Cerebellar nuclear complex (tissue), 1 donor: ENCODE measurements at places on chromosomes 6 and 20.

GRCh38 chr6:138383776-138384175, 6.1 kb downstream of the SMIM28 start:
- no peak for DNase-seq

DNA sequence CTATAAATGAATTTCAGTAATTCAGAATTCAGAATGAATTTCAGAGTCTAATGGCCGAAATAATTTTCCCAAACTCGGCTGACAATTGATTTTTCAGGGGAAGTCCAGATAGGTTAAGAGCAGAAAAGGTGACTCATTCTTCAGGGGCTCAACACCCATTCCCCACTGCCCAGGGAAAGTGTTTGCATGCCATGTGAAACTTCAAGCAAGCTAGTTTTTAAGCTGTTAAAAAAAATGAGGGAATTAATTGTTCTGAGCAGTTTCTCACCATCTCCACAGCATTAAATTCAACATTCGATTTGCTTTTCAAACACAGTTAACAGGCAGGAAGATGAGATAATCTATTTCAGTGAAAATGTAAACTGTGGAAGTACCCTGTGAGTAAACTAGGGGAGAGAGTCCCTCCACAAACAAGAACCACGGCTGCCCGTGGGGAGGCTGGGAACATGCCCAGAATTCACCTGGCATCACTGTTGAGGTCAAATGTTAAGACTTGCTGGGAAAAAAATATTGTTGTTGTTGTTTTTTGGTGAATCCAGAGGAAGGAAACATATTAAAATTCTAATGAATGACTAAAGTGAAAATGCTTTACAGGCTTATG, 650.8 kb upstream of the AGPAT4 start:
- no peak for DNase-seq

- DNase-seq: no peak
These were observed 28.8 kb upstream of the SYNJ2 start for GRCh38 chr6:157952861-157953351.

DNA sequence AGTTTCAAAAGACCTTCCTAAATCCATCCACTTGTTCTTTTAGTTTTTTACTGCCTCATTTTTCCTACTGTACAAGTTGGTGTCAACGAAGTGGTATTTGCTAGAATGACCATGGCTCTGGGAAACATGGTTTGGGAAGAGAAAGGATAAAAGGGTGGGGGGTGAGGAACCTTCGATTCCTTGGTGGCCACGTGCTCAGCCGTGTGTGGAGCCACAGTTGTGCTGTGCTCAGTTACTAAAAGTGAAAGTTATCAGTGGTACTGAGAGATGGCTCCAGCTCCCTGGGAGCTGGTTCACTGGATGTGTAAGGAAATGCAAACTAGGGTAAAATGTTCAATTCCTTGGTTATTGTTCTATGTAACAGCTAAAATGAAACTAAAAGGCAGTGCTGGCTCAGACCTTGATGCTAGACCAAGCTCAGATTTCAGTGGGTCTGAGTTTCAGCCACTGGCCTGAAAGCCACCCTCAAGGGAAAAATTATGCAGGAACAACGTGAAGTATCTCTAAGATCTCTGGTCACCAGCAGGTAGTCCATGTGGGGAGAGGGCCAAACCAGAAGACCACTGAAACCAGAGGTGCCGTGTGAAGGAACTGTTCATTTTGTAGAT, 7.4 kb upstream of the SLC22A2 start:
- no peak for DNase-seq

GRCh38 chr6:3882866-3883265, 33.7 kb downstream of the FAM50B start:
- DNase-seq: no peak

DNA sequence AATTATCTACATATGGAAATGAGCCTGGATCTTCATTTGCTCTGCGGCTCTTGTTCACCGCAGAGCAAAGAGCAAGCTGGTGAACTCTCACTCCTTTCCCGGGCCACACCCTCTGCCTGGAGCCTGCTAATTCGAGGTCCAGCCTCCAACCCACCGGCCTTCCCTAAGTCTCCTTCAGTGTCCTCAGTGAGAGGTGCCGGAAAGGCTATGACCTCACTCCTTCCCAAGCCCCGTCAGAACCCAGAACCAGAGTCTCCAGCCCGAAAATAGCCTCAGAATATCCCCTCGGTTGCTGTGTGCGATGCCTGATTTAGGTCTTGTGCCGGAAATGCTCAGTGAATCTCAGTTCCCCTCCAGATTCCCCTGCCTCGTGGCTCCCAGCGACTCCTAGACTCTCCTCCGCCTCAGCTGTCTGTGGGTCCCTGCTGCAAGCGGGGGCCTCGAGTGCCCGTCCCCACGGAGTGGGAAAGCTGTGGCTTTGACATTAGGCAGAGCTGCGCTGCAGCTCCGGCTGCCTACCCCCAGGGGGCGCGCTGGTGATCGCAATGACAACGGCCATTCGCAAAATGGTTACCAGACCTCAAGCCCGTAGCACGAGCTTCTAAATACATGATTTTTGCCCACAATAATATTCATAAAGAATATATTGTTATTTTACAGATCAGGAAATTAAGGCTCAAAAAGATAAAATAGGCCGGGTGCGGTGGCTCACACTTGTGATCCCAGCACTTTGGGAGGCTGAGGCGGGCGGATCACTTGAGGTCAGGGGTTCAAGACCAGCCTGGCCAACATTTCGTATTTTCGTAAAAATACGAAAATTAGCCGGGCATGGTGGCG, 4.1 kb upstream of the BNIP5 start:
- no peak for DNase-seq

GRCh38 chr6:137166247-137167098, 7.0 kb downstream of the IL22RA2 start:
- no peak for DNase-seq

GRCh38 chr6:169782966-169783365, 31.5 kb downstream of the ERMARD start:
- no peak for DNase-seq

- no peak for DNase-seq
These were observed 61.0 kb downstream of the NUDT3 start for GRCh38 chr6:34331371-34332050.

DNA sequence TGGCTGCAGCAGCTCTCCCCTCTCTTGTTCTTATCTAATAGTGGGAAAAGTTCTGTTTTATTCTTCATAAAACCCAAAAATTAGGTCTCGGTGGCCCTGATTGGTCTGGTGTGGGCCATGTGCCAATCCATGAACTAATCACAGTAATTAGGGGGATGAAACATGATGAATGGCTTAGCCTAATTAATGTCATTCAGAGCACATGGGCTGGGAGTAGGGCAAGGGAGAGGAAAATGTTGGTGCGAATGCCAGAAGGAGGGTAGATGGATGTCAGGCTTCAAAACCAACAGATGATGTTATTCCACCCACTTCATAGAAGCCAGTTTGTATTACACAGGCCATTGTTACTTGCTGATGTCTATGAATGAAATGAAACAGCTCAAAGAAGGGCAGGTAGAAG, 46.5 kb downstream of the PLEKHG1 start:
- no peak for DNase-seq

DNA sequence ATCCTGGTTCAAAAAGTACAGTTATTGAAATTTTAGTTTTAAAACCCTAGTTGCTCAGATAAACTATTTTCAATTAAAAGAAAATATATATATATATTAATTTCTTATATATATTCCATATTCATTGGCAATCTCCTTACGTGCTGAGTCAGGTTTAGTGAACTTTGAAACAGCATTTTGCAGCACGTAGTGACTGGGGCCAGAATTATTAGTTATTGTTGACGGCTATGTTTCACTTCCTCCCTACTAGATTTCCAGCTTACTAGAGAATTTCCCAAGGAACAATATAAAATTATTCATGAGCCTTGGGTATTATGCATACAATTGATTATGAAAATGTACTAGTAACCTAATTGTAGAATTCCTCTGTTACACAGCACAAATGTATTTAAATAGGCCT, 150.3 kb downstream of the KLHL32 start:
- DNase-seq: no peak

- DNase-seq: no peak
These were observed 154.5 kb upstream of the ZNF217 start for GRCh38 chr20:53748176-53748575.

- no peak for DNase-seq
These were observed 44.0 kb upstream of the ZBTB24 start for GRCh38 chr6:109526905-109527628.

DNA sequence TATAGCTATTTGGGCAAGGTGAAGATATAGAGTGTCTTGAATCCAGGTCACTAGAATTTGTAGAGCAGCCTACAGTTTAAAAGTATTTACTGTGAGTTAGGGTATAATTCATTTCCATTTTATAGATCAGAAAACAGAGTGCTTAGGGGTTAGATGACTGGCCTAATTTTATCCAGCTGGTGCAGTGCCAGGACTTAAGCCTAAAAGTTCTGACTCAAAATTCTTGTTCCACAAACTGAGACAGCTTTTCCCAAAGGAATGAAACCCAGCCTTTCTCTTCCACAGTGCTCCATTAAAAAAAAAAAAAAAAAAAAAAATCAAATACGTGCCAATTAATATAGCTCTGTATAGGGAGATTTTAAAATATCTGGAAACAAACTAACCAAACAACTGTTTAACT, 441.0 kb upstream of the MARCKS start:
- DNase-seq: no peak

GRCh38 chr6:22194188-22194921, 102.5 kb downstream of the PRL start:
- no peak for DNase-seq

- DNase-seq: no peak
These were observed 381.5 kb downstream of the TFAP2A start for GRCh38 chr6:10033223-10033829.

GRCh38 chr20:62350629-62351422, 16.3 kb downstream of the LAMA5 start:
- no peak for DNase-seq

DNA sequence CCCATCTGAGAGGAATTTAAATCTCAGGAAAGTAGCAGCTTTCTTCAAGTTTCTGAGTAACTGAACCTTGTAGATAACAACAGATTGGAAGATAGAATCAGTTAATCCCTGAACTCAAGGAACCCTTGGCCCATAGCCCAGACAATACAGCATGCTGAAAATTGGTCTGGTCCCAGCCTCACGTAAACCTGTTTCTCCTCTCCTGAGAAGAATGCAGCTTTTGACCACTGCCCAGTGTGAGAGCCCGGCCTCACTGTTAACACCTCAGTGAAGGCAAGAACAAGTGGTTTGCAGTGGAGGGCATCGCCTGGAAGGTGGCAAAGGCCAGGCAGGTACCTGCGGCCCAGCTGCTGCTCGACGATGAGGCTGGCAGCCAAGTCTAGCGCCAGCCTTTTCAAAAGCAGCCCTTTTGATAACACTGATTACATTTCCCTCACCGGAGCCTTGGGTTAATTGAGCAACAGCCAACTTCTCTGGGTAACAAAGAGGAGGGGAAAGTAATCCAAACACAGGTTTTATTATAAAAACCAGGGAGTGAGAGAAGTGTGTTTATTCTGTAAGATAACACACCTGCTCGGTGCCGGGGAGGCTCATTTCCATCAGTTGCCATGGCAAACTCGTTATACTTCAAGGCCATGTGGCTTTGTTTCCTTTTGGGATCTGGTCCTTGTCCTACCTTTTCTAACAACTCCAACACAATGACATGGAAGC, 54.0 kb downstream of the TRAF3IP2 start:
- DNase-seq: no peak

- no peak for DNase-seq
These were observed 12.8 kb upstream of the SGK2 start for GRCh38 chr20:43545837-43546578.

DNA sequence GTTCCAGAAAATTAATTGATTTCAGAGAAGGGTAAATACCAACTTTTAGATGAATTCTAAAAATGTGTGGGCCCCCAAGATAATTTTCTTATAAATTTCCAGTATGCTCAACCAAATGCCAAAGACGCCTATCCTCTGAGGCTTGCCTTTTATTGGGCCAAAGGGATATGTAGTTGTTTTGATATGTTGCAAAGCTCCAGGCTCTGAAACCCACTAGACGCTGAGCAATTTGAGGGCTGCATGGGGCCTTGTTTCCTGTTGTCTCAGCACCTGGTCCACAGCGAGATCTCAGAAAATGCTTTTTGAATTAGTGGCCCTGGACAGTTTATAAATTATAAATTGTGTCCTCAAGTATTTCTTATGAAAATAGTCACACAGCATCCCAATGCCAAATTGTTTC, 397.2 kb downstream of the SAMD5 start:
- no peak for DNase-seq

- DNase-seq: no peak
These were observed 50.6 kb downstream of the TRAF3IP2 start for GRCh38 chr6:111555036-111555435.

GRCh38 chr6:8439601-8440268, 4.4 kb upstream of the SLC35B3 start:
- no peak for DNase-seq

DNA sequence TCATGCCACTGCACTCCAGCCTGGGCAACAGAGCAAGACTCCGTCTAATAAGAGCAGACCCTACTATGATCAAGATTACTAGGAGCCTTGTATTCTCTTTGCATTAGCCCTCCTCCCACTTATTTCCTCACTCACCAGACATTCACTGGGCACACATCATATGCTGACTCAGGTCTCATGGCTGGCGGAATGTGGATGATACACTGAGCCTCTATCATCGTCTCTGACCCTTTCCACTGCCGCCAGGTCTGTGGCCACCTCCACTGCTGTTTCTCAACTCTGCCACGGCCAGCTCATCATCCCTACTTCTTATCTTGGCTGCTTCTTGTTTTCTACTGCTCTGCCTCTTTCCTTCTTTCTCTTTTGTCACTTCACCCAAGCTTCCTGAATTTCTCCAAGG, 161.0 kb downstream of the BACH2 start:
- no peak for DNase-seq

- DNase-seq: no peak
These were observed 13.1 kb downstream of the PSMB9 start for GRCh38 chr6:32867022-32867477.

DNA sequence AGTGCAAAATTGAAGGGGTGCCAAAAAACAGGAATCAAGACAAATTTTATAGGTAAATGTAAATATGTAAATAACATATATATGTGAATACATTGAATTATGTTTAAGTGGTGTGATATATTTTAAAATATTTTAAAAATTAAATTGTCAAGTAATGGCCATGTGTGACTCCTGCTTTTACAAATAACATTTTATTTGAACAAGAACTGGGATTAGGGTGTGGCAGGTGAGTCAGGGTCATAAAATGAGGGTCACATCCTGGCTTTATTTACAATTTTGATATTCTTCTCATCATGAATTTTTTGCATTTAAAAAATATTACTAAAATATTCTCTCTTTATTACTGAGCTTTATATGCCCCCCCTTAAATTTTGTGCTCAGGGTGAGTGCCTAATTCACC, 601.1 kb upstream of the MAN1A1 start:
- no peak for DNase-seq

DNA sequence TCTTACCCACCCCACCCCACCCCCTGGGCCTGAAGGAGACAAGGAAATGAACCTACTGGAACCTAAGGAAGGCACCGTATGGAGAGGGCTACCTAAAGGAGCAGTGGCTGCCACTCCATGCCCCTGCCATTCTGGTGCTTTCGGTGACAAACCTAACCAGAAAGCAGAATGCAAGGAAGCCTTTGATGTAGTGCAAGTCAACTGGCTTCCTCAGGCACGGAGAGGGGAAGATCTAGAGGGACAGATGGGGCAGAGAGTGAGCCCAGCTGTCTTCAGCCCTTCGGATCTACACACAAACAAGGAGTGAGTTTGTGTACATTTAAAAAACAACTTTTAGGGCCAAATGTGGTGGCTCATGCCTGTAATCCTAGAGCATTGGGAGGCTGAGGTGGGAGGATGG, 39.5 kb downstream of the PPP1R16B start:
- DNase-seq: no peak

- no peak for DNase-seq
These were observed 44.2 kb upstream of the CCR6 start for GRCh38 chr6:167078745-167079144.

GRCh38 chr20:24017458-24017755, 28.8 kb upstream of the GGTLC1 start:
- no peak for DNase-seq
